ENCODE measurements at places on chromosomes 2 and 18.
A peak's percentile ranks its signal among the peaks of the same experiment; 100 is the strongest.

GRCh38 chr2:204948024-204948763 is 402.9 kb downstream of the PARD3B start:
- no peak for DNase-seq

DNA sequence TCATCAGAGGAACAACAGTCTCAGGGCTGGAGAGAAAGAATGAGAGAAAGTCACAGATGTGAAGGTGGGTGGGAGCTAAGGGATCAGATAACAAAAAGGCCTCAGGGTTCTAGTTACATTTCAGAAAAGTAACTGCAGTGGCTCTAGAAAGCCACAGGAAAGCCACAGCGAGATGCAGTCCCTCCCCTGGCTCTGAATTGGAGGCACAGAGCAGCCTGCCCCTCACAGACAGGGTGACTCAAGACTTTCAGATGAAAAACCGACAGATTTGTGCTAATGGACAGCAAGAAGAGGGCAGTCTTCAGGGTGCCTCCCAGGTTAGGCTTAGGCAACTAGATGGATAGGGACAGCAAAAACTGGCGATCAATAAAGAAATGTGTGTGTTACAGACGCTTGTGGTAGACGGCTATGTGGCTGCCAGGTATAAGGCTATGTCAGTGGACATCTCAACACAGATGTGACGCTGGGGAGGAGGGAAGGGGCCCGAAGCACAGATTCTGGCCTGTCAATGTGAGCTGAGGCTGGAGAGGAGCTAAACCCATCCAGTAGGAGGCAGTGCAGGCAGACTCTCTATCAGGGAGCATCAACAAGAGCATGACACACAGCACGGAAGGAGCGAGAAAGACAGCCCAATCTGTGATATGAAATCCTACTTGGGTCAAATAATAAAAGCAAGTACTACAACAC is 26.2 kb downstream of the UNC50 start:
- no peak for DNase-seq

GRCh38 chr2:215137741-215138340 is 585 bp downstream of the ABCA12 start:
- DNase-seq = no peak

GRCh38 chr2:71922499-71923142 is 225.0 kb downstream of the CYP26B1 start:
- DNase-seq = peak; percentile 6
